ENCODE measurements at places on chromosomes 7 and 10.
A peak's percentile ranks its signal among the peaks of the same experiment; 100 is the strongest.

DNA sequence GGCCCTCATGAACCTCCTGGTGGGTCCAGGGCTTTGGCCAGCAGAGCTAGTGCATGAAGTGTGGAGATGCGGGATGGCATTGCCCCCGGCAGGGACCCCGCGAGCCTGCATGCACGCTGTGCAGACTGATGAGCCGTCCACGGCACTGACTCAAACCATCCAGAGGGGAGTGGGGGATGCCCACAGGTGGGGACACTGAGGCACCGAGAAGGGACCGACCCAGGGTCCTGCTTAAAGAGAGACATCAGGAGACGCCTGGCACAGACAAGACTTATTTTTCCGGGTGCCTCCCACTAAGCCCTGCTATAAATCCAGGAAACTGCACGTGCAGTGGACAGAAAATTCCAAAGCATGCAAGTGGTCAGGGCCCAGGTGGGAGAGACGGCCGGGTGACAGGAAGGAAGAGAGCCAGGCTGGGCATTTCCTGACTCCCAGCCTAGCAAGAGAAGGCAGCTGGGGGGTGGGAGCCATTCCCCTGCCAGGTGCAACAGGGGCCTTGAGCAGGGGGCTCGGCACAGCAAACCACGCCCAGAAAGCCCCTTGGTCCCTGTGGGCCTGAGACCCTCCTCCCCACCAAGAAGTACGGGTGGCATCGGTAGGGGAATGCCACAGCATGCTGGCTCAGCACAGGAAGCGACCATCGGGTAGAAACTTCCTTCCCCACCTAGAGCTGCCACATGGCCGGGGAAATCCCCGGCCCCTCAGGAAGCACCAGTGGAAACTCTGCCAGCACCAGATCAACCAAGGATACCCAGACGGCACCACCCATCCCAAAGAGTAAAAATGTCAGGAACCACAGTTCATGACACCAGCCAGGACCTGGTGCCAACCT is 91.5 kb downstream of the FOXL3 start:
- DNase-seq, result no peak

GRCh38 chr7:50207251-50207564 is 97.3 kb upstream of the IKZF1 start:
- no peak for DNase-seq

GRCh38 chr7:50497968-50498367 is 47.8 kb upstream of the FIGNL1 start:
- DNase-seq, result no peak

GRCh38 chr7:68823996-68824780 is 774.1 kb upstream of the AUTS2 start:
- no peak for DNase-seq

- no peak for DNase-seq
Observed at GRCh38 chr10:130935128-130935439, 376.4 kb downstream of the TCERG1L start.

- no peak for DNase-seq
Observed at GRCh38 chr7:75596727-75597614, 104.9 kb downstream of the SPDYE5 start.

DNA sequence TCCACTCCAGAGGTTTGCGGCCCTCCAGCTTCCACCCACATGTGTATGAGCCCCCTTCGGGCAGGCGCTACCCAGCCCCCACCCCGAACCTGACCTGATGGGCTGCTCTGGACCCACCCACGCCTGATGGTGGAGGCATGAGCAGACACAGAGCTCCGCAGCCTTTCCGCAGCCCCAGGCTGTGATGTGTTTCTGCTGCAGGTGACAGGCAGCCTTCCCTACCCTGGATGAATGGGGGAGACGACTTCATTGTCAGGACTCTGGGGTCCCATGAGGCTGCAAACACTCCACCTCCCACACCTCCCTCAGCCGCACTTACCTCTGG is 61.2 kb downstream of the OAT start:
- DNase-seq, result no peak

- no peak for DNase-seq
Observed at GRCh38 chr7:74051629-74052410, 23.8 kb downstream of the ELN start.

DNA sequence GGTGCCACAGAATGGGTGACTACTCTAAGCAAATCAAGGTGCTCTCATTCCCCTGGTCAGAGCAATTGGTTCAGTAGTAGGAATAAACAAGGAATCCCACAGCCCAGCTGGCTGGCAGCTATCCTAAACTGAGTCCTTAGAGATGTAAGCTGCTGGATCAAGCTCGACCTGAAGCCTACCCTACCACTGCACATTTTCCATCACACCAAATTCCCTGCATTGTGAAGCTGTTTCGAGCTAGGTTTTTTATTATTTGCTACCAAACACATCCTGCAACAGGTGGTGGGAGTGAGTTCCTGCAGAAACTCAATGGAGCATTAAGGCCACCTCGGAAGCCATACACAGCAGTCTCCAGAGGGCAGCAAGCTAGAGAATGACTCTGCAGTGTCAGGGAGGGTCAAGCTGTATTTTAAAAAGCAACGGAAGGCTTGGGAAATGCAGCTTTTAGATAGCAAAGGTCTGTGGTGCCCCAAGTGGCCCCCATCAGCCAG is 33.7 kb upstream of the TNRC18 start:
- DNase-seq, result no peak

GRCh38 chr7:98810153-98810802 is 59.5 kb downstream of the TMEM130 start:
- DNase-seq, result no peak

GRCh38 chr10:34237898-34238455 is 577.1 kb downstream of the PARD3 start:
- DNase-seq, result no peak

GRCh38 chr10:3496138-3496537 is 288.9 kb downstream of the KLF6 start:
- DNase-seq, result no peak

DNA sequence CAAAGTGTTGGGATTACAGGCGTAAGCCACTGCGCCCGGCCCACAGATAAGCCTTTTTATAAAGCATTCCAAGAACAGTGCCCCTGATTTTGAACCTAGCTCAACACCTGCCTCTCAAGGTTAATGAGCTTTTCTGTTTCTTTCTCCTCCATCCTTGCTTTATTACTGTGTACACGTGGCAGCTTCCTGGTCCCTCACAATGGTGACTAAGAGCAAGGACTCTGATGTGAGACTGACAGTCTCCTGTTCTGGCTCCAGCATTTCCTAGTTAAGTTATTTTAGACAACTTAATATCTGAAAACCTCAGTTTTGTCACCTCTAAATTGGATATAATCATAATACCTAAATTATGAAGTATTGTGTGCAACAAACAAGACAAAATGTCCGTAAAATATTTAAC is 9.9 kb downstream of the HABP2 start:
- DNase-seq, result no peak

DNA sequence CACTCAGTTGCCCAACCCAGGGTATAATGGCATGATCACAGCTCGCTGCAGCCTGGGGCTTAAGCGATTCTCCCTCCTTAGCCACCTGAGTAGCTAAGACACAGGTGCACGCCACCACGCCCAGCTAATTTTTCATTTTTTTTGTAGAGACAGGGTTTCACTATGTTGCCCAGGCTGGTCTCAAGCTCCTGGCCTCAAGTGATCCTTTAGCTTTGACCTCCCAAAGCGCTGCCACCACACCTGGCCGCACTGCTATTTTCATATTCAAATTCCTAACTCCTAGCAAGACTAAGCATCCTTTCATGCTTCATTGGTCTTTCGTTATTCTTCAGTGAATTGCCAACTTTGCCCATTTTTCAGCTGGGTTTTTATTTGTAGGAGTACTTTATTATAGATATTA is 30.4 kb upstream of the DAGLB start:
- DNase-seq, result no peak

- no peak for DNase-seq
Observed at GRCh38 chr10:74825371-74826141, 844 bp upstream of the KAT6B start.

- peak; percentile 34 for DNase-seq
Observed at GRCh38 chr7:73738220-73738611, 386 bp downstream of the ABHD11 start.

DNA sequence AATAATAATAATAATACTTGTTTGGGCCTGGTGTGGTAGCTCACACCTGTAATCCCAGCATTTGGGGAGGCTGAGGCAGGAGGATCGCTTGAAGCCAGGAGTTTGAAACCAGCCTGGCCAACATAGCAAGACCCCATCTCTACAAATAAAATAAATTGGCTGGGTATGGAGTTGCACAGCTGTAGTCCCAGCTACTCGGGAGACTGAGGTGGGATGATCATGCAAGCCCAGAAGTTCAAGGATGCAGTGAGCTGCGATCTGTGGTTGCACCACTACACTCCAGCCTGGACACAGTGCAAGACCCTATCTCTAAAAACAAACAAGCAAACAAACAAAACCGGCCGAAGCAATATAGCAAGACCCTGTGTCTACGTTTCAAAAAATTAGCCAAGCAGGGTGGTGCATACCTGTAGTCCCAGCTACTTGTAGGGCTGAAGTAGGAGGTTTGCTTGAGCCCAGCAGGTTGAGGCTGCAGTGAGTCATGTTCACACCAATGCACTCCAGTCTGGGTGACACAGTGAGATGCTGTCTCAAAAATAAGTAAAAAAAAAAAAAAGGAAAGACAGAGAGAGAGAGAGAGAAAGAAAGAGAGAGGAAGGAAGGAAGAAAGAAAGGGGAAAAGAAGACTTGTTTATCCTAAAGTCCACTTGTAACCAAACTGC is 85.6 kb upstream of the KDM7A start:
- DNase-seq, result no peak

DNA sequence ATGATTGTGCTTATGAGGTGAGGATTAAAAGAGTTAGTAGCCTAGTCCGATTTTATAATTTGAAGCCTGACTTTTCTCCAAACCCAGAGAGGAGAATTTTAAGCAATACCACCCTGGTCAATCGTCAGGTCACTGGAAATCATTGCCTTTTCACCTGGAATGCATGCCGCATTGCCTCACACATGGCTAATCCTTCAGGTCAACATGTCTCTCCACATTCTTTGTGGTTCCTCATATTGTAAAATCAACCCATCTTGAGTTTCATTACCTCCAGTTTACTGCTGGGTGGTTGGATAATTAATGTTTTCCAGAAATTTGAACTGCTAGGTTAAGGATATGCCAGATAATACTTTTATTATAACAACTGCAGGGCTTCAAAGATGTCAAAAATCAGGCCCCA is 55.6 kb upstream of the SEMA3E start:
- DNase-seq, result no peak

- DNase-seq, result no peak
Observed at GRCh38 chr7:80147543-80148391, 13.1 kb downstream of the GNAI1 start.

DNA sequence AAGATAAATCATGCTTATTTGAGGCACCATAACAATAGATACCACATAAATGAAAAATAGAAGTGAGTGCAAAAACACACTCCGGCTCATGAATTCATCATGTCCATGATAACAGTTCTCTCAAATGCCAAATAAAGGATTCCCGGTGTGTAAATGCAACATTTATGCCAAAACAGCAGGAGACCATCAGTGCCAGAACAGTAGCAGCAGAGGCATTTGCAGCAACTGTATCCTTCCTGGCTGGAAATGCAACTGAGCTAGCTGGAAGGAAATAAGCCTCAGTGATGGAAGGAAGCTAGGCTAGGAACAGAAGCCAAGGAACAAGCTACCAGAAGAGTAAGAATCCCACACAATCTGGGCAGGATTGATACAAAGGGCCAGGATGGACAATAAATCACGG is 79.9 kb upstream of the THSD7A start:
- DNase-seq, result no peak

DNA sequence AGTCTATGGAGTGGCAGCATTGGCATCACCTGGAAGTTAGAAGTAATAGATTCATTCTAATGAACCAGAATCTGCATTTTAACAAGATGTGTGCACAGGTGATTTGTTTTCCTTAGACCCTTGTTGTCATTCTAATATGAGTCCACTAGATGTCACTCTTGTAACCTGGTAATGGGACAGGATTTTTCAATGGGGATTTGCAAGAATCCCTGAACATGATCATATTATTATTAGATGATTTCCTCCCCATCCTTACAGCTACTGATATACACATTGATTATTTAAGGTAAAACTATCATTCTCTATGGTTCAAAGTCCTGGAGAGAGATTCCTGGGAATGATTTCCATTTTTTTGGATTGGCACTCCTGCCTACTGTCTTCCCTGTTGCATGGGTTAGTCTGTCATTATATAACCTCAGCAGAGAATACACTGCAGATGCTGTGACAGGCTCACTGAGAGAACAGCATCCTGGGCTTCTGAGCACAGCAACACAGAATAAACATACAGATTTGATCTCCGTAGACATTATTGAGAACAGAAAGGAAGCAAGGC is 194.9 kb downstream of the SUGCT start:
- no peak for DNase-seq

- DNase-seq, result no peak
Observed at GRCh38 chr10:124039483-124040013, 53.9 kb downstream of the CHST15 start.

DNA sequence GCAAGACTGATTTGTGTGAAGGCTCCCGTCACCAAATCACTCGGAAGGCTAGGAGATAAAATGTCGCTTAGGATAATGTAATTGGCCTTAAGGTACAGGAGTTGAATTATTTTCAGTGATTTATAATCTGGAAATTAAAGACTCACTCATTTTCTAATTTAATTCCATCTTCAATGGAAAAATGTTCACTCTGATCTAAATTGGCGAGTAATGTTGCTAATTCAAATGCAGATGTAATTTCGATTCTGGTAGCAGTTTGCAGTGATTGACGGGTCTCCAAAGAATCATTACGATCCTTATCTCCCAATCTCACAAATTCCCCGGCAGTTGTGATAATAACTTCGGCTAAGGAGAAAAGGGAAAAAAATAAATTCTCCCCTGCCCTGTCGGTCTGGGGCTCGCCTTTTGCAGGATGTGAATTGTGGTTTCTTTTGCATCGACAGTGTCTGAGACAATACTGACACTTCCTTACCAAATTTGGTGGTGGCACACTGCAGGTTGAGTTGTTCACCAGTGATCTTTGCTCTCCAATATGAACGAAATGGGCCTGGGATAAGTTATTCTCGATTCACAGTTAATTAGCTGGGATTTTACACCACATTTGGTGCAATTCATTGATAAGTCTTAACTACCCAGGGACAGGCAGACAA is 215.1 kb upstream of the GPR26 start:
- no peak for DNase-seq

- DNase-seq, result no peak
Observed at GRCh38 chr10:62186999-62187675, 81.5 kb downstream of the RTKN2 start.

DNA sequence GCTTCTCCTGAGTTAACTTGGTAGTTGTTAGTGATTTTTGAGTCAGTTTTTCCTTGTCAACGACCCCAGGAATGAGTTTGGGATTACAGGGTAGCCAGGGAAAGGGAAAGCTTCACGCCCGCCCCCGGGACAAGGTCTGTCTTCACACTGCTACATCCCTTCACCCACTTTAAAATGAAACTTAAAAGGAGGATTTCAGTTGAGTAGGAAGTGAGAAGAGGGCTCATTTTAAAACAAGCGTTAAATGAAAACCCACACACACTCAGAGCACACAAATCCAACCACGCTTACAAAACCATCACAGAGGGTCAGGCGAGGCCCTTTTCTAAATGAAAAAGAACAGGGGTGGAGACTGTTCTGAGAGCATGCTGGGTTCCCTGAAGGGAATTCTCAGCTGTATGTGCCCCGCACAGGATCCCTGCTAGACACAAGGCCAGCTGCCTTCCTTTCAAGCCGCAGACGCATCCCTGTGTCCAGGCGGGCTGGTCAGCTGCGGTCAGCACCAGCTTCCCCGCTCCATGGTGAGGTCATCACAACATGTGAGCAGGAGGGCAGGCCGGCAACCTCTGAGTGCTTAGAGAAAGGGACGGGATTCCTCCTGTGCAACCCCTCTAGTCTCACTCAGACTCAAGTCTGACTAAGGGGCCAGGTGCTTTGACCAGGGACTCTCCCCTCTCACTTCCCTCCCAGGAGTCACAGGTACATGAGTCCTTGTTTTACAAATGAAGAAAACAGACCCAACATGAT is 111.8 kb downstream of the EGFR start:
- DNase-seq, result no peak
